ENCODE measurements at places on chromosomes 11 and 22.

DNA sequence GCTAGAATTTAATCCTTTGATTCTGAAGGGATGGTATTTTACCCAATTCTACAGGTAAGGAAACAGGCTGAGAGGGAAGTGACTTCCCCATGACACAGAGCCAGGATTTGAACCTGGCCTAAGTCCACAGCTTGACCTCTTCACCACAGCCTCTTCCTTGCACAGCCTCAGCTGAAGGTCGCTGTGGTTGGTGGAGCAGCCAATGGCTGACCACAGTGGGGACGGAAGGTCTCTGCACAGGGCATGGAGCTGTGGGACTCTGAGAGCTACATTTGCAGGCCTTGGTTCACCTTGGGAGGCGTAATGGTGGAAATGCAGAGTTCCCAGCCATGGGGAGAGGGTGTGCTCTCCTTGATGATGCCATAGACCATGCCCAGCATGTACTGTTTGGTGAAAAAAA lies 295.0 kb downstream of the DDX10 start:
- no peak for DNase-seq

DNA sequence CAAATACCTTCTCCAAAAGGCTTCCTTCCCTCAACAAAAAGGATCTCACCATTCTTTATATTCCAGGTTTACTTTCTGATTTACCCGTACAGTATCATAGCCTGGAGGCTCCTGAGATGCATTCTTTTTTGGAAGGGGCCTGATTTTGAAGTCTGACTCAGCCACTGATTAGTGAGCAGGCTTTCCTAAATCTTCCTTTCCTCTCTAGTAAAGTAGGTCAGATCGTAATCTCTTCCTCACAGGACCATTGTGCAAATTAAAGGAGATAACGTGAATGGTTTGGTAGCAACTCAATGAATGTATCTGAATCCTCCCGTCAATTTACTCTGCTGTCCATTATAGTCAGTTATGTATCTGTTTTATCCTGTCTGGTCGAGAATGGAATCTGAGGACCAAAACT lies 227.7 kb upstream of the ANO5 start:
- no peak for DNase-seq

- no peak for DNase-seq
Measured at GRCh38 chr11:66326261-66327111, 9.6 kb upstream of the CD248 start.

DNA sequence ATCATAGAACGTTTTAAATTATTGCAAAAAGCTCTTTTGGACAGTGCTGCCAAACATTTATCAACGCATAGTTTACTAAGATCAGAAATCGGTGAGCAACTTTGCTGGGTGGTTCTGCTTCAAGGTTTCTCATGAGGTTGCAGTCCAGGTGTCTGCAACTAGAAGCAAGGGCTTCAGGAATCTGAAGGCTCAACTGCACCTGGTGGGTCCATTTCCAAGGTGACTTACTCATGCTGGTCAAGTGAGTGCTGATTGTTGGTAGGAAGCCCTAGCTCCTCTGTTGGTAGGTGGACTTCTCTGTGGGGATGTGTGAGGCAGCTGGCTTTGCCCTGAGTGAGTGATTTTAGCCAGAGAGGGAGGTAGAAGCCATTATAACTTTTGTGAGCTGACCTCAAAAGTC lies 22.5 kb downstream of the ARHGEF12 start:
- no peak for DNase-seq

- no peak for DNase-seq
Measured at GRCh38 chr22:50027639-50028537, 15.3 kb upstream of the IL17REL start.

DNA sequence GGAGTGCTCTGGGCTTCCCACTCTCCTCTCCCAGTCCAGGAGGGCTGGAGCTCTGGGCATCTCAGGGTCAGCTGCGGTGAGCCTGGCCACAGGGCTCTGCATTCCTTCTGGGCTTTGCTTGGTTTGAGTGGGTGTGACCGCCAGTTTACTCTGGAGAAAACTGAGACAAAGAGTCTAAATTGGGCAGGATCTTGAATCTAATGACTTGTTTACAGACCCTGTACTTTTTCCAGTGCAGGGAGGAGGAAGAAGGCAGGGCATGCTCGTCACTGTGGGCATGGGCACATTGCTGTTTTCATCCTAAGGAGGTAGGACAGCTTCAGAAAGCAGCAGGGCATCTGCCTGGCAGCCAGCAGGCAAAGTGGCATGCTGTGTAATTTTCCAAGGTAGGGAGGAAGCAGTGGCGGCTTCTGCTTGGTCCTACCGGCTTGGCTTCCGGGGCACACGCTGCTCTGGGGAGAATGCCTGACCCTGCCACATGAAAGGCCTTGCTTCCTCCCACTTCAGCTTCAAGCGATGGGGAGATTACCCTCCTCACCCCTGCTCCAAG lies 22.9 kb downstream of the FLI1 start:
- DNase-seq = no peak

GRCh38 chr22:48753381-48753730 lies 1074.3 kb downstream of the BRD1 start:
- no peak for DNase-seq

GRCh38 chr22:35873426-35873825 lies 155.2 kb downstream of the RBFOX2 start:
- no peak for DNase-seq

DNA sequence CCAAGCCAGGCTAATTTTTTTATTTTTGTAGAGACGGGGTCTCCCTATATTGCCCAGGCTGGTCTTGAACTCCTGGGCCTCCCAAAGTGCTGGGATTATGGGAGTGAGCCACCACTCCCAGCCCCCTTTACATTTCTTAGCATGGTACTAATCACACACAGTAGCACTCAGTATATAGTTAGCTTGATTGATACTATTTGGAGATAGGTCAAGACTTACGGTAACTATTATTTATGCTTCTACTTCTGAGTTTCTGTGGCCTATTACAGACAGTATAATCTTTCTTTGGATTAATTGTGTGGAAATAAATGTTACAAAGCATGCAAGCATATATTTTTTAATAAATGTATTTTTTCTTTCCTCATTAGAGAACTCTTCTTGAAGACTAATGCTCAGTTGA lies 192.2 kb downstream of the UVRAG start:
- no peak for DNase-seq

DNA sequence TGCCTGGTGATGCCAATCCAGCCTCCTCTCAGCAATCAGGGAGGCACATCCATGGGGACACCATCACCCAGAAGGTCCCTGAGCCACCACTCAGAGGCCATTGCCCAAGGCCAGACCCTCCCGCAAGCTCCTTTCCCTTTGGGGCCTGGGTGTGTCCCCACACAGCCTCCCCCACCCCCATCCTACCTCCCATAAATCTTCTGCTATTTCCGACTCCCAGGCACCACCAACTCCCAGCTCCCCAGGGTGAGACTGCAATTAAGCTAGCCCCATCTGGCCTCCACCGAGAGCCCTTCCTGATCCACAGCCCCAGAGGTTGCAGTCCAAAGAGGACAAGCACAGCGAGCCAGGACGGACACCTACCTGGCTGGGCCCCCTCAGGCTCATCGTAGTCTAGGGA lies 6.3 kb downstream of the ARHGAP1 start:
- no peak for DNase-seq

GRCh38 chr11:110327508-110327907 lies 31.1 kb upstream of the RDX start:
- DNase-seq = no peak

- DNase-seq = no peak
Measured at GRCh38 chr22:37210041-37210803, 2.1 kb downstream of the SSTR3 start.

- no peak for DNase-seq
Measured at GRCh38 chr11:2442589-2442988, 1.7 kb downstream of the TRPM5 start.

DNA sequence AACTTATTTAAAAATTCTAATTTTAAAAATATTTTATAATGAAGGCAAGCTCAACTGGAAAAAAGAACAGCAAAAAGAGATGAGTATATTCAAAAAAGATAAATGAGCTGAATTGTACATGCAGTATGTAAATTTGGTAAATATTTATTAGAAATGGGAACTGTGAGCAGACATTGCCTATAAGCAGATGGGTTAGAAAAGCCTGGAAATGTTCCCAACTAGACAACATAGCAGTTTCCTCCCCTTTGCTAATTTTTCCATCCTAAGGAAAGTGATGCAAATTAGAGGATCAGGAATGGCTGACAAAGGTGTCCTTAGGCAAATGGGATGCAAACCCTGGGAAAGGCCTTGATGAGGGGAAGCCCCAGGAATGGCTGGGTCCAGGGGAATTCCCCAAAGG lies 37.2 kb downstream of the TP53I11 start:
- DNase-seq = no peak

- DNase-seq = no peak
Measured at GRCh38 chr22:36541831-36542411, 13.0 kb upstream of the EIF3D start.

GRCh38 chr11:68839911-68840641 lies 1.6 kb downstream of the CPT1A start:
- DNase-seq = no peak

- no peak for DNase-seq
Measured at GRCh38 chr11:112249871-112250610, 10.6 kb downstream of the PLET1 start.

DNA sequence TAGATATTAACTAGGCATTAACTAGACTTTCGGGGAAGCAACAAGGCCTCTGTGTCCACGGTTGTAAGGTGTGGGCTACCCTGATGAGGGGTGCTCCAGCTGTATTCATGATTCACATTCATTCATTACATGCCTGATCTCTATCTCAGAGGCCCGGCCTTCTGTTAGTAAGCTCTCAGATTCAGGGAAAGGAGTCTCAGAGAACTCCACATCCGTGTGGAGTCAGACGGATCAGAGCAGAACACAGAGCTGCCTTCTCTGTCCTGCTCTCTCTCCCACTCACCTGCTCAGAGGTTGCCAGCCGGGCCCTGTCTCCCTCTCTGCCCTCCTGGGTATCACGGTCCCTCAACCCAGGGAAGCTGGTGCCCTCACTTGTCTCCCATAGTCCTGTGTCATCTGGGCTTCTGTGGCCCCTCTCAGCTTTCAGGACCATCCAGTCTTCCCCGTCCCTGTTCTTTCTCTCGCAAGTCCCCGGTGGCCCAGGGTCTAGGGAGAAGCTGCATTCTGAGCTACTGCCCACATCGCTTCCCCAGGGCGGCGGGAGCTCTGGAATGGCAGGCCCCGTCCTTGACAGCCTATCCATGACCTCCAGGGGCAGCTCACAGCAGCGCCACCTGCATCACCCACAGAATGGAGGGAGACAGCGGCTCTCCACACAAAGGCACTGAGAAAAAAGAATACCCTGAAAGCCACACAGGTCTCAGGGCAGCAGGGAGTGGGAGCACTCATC lies 4.3 kb downstream of the TP53AIP1 start:
- no peak for DNase-seq

DNA sequence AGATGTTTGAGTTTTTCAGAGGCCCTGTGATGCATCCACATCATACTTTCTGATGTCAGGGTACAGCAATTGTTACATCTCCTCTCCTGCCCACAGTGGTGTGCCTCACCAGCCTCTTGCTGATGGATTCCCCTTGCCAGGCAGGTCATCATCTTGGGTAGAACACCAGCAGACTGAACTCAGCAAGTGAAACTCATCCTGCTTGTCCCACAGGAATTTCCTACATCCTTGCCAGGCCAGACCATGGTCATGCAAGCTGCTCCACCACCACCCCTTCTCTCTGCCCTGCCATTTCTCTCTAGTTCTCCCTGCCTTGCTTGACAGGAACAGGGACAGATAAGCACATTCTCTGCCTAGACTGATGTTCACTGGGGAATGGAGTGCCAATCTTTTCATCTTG lies 85.9 kb downstream of the PAX6 start:
- no peak for DNase-seq

DNA sequence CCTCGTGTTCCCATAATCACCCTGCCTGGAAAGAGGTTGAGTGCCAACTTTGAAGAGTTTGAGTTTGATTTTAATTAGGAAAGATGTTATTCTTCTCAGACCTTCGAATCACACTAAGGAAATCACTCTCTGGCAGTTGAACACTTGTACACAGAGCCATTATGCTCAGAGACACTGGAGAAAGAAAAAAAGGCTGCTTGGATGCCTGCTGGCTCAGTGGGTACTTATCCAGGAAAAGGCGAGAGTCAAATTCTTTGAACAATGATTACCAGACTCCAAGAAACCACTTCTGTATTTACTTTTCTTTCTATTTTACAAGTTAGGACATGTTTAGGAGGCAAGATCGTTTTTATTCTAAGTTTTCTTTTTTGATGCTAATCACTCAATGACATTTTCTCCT lies 438.5 kb upstream of the FAT3 start:
- no peak for DNase-seq

DNA sequence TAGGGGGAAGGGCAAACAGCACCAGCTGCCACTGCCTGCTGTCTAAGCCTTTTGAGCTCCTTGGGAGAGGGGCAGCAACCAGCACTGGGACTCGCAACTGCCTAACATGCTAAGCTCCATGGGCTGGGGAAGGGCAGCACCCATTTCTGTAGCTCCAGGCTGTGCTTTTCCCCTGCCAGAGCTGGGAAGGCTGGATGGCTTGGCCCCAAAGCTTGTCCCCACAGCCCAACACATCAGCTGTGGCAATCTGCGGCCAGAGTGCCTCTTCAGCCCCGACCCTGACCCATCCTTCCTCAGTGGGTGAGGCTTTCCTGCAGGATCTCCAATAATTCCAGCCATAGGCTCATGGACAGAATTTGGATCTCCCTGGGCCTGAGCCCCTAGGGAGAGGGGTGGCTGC lies 551.3 kb downstream of the TMEM135 start:
- no peak for DNase-seq

DNA sequence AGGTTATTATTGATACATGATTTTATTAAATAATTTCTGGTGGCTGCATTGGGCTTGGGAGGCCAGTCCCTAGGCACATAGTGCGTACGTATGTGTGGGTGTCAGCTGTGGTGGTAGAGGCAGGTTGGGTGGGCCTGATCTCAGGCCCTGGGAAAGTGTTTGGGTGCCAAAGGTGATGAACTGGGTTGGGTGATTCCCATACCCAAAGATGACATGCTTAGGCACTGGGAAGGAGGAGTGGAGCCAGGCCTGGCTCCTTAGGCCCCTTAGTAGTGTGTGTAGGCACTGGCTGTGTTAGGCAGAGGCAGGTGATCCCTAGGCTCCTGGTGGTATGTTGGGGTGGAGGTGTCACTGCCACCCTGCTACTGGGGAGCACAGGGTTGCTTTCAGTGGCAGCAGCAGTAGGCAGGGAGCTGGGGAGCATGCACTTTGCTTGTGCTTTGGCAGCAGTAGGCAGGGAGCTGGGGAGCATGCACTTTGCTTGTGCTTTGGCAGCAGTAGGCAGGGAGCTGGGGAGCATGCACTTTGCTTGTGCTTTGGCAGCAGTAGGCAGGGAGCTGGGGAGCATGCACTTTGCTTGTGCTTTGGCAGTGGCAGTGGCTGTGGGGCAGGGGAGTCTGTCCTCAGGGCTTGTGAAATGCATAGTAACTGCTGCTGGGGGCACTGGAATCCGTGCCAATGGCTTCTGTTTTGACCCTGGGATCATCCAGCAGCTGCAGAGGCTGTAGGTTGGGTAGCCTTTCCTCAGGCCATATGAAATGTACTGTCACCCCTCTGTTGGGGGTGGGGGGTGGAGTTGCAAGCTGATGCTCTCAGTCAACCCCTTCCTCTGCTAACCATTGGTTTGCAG lies 84.4 kb downstream of the RRM1 start:
- DNase-seq = no peak

- DNase-seq = no peak
Measured at GRCh38 chr22:47145883-47146282, 383.4 kb downstream of the TBC1D22A start.
